ENCODE measurements at places on chromosomes 7 and 10.

DNA sequence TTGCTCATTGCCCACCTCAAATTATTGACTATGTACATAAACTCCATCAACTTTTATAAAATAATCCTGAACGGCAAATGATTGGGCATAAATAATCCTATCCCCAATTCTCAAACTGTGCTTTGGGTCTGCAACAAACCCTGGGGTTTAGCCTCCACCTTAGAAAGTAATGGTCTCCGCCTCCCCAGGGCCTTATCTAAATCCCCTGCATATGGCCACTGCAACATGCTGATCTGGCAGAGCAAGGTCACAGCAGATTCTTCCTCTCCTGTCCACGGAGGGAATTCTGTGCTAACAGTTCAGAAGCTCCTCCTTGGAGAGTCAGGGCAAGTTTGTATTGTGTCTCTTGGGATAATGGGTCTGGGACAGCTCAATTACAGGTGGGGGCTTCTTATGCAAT, 18.4 kb downstream of the FXYD4 start:
- no peak for DNase-seq

DNA sequence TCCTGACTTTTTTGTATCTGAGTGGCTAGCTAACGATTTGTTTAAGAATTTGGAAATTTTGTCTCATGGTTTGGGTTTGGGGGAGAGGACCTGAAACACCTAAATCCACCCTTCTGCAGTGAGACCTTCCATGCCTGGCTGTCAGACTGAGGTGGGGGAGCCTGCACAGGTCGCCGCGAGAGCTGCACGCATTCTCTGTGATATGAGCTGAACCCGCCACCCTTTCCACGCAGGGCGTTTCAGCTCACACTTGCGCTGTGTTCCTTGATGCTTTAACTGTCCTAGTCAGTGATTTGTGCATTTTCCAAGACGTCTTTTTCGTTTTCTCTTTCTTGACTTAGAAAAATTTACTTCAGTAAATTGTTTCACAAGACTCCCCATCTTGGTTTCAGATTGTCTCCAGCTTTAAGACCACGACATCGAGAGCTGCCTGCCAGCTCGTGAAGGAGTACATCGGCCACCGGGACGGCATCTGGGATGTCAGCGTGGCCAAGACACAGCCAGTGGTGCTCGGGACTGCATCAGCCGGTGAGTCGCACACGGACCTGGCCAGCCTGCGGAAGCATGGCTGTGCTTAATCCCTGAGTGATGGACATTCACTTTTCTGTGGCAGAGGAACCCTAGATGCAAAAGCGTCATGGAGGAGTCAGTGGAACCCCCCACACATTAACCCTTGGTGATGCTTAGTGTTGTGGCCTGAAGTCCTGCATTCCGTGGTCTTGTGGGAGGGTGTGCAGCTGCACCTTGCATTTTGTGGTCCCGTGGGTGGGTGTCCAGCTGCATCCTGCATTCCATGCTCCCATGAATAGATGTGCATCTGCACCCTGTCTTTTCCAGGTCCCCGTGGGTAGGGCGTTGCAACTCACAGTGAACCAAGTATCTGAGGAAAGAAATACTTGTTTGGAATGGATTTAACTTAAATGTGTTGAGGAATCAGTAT, 28.1 kb downstream of the WDR37 start:
- DNase-seq: no peak

- no peak for DNase-seq
Observed at GRCh38 chr10:66176772-66177171, 749.1 kb upstream of the LRRTM3 start.

DNA sequence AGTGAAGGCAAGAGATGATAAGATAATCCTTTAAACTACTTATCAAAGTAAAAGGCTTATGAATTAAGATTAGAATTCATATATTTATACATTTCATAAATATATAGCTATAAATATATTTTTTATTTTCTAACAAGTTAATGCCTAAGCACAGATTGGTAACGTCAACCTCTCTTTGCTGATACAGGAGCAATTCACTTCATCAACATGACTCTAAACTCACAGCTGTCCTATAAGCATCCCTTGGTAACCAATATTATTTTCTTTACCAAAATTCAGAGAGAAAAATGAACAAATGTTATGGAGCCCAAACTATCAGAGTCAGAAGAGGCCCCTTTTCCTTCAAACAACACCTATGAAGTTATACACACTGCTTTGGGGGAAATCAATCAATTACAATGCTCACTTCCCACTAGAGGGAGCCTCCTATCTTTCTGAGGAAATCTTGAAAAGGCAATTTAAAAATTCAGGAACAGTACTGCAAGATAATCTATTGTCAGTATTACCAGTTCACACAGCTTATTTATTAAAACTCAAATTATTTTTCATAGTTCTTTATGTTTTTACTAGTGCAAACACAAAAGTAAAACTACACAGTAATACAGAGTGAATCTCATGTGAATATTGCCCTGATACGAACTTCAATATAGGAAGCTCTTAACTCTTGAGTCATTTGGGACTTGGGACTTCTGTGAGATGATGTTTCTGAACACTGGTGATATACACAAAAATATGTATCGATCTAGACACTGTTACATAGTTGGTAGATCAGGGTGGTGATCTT, 51.0 kb upstream of the NOBOX start:
- DNase-seq: no peak

GRCh38 chr10:23270531-23270930, 74.1 kb downstream of the C10orf67 start:
- no peak for DNase-seq

- no peak for DNase-seq
Observed at GRCh38 chr10:63504145-63504881, 16.9 kb upstream of the REEP3 start.

GRCh38 chr7:44966731-44967538, 11.9 kb downstream of the MYO1G start:
- no peak for DNase-seq

DNA sequence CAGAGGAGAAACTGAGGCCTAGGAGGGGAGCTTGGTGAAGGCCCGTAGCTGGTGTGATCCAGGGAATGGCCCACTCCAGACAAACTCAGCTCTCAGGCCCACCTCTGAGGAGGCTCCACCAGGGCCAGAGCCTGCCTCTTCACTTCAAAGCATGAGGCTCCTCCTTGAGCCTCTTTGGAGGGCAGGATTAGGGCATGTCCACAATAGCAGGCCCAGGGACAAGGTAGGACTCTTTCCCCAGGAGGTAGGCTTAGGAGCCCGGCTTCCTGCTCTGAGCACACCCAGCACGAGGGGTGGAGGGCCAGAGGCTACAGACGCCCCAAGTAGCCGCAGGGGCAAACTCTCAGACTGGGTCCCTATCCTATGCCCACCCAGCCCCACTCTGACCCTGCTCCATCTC, 164.6 kb upstream of the ZMIZ1 start:
- no peak for DNase-seq

DNA sequence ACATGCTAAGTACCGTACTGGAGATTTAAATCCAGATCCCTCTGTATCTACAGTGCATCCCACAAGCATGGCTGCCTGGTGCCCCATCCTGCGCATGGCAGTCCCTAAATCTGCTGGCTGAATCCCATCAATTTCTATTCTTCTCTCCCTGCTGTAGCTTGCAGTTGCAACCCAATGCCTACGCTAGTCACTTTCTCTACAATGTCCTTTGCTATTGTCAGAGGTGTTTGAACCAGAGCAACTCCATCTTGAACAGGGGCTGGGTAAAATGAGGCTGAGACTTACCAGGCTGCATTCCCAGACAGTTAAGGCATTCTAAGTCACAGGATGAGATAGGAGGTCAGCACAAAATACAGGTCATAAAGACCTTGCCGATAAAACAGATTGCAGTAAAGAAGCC, 461.2 kb downstream of the PLXNA4 start:
- no peak for DNase-seq

DNA sequence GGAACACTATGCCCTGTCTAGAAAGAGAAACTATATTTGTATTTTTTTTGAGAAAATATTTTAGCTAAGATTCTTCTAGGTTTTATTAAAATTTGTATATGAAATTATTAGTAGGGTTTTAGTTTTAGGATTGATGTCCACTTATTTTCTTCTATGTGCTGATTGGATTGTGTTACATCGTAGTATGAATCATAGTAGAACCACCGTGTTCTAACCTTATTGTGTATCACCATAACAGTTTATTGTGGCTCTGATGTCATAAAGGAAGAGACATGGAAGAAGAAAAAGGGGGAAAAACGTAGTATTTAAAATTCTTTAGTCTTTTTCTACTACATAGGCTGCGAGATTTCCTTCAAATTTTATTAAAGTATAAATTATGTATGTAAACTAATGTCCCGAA, 1.9 kb downstream of the AGBL3 start:
- no peak for DNase-seq

- DNase-seq: no peak
Observed at GRCh38 chr7:116981939-116982338, 28.6 kb downstream of the ST7 start.

DNA sequence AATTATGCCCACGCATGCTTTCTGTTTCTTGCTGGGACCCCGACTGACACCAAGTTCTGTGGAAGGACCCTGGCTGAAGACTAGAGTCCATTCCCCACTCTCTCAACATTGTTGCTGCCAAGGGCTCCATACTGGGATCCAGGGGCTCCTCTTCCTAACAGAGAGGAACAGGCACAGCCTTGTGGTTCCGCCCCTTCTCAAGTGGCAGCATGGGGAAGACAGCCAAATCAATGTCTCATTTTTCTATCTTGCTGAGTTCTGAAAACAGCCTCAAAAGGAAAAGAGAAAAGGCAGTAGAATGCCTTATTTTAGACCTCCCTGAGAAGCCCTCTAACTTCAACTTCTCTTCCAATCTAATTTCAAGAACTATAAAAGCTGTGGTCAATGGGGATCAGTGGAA, 23.7 kb upstream of the LAMB1 start:
- DNase-seq: no peak

- no peak for DNase-seq
Observed at GRCh38 chr10:36516281-36516680, 609.1 kb upstream of the ANKRD30A start.
